ENCODE measurements at places on chromosomes 13 and 19.
A peak's percentile ranks its signal among the peaks of the same experiment; 100 is the strongest.

GRCh38 chr13:113902986-113903775 is 39.3 kb upstream of the GAS6 start:
- no peak for DNase-seq

DNA sequence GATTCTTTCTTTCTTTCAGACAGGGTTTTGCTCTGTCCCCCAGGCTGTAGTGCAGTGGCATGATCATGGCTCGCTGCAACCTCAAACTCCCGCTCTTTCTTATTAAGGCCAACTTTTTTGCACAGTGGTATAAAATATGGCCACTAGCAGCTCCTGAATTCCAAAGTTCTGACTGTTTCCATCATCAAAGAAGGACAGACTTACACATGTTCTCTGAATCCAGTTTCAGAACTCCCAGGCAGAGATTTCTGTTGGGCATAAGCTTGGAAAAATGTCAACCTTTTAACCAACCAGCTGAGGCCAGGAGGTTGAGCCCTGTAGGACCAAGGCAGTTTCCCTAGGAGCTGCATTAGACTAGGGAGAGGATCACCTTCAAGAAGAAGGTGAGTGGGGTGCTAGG is 184.1 kb downstream of the HS6ST3 start:
- DNase-seq, result no peak

DNA sequence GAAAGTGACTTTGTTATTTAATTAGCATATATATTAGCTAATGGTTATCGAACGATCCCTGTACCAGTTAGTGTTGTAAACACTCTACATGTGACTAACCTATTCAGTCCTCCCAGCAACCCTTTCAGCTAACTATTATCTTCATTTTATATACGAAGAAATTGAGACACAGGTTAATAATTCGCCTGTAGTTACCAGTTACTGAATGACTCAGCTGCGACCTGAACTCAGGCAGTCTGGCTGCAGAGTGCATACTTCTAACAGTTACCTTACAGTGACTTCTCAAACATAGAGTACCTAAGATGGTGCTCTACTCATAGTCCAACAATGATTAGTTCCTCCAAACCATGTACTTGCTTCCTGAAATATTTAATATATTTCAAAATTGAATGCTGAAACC is 117.7 kb downstream of the FNDC3A start:
- DNase-seq, result no peak

DNA sequence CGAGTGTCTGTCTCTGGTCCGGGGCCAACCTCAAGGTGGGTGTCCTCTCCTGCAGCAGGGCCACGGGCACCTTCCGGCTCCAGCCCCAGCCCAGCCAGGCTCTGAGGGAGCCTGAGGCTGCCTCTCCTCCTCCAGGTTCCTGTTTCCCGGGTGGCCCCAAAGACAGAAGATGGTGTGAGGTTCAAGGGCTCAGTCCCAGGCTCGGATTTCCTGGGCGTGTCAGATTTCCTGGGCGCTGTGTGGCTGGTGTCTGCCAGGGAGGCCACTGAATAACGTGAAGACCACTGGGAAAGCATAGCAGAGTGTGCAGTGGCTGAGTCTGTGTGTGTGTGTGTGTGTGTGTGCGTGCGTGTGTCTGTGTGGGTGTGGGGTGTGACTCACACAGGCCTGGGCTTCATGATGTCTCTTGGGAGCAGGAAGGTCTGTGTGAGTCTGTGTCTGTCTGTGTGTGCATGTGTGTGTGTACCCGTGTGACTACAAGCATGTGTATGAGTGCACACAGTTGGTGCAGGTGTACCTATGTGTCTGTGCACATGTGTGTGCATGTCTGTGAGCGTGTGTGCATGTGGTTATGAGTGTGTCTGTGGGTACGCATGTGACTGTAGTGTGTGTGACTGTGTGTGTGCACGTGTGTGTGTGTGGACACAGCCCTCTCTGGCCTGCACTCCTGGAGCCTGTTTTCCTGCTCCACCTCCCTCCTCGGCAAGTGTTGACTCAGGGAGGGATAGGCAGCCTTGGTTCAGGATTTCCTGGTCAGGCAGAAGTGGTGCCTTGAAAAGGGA is 28.3 kb downstream of the CEBPA start:
- DNase-seq, result peak; percentile 94

- no peak for DNase-seq
These were observed 18.6 kb downstream of the C13orf46 start for GRCh38 chr13:113955235-113955634.

- DNase-seq, result no peak
These were observed 1257.5 kb upstream of the ATXN8OS start for GRCh38 chr13:68850160-68850559.

GRCh38 chr19:38869836-38870607 is 8.1 kb downstream of the RINL start:
- DNase-seq, result peak; percentile 88

GRCh38 chr19:2609389-2610116 is 92.9 kb downstream of the GNG7 start:
- no peak for DNase-seq

DNA sequence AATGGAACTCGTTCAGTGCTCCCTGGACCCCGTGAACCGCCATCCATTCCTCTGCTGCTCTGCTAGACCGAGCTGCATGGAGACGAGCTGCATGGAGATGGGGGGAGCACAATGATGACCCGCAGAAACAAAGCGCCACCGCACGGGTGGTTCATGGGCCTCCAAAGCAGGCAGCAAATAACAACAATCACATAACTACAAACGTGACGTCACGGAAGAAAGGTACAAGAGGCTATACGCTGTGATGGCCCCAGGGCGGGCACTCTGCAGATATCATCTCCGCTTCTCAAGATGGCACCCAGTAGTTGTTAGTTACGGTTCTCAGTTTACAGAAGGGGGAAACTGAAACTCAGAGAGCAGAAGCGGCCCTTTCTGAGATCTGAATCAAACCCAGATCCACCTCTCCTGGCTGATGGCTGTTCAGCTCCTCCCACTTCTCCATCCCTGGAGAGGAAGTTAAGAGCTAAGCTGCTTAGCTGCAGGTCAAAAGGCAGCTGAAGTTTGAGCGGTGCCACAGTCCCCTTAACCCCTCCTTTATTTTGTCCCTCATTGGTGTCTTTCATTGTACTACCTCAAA is 1.7 kb downstream of the ATP13A1 start:
- peak; percentile 88 for DNase-seq

GRCh38 chr19:56367829-56368711 is 25.3 kb downstream of the ZNF582 start:
- peak; percentile 29 for DNase-seq

GRCh38 chr13:113646376-113646775 is 11.6 kb downstream of the ATP4B start:
- DNase-seq, result no peak

GRCh38 chr19:46783670-46784069 is 4.7 kb downstream of the SLC1A5 start:
- no peak for DNase-seq

DNA sequence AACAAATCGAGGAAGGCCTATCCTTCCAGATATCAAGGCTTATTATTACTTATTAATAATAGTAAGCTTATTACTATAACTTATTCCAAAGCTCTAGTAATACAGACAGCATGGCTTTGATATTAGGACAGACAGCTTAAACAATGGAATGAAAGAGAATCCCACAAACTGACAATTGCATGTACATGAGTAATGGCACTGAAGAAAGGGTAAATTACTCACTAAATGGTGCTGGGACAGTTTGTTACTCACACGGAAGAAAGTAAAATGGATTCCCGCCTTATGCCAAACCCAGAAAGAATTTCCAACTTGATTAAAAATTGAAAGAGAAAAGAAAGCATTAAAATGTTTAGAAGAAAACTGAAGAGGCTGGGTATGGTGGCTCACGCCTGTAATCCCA is 60.3 kb downstream of the MIPEP start:
- no peak for DNase-seq

- DNase-seq, result no peak
These were observed 181.5 kb downstream of the IRS2 start for GRCh38 chr13:109604894-109605293.

DNA sequence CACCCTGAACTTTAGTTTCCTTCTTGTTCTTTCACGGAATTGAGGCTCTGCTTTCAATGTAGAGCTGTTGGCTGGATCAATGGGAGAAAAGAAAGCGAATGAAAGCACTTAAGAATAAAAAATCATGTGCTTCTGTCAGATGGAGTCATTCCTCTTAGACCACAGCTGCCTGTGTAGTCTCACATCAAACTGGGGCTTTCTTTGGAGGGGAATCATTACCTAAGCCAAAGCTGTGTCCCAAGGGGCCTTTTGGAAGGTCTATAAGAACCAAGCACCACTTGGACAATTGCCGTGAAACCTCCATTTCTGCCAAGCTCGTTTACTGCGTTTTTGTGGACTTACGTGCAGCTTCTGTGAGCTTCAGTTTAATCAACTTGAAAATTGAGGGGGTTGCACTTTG is 44.2 kb upstream of the RNF113B start:
- no peak for DNase-seq

DNA sequence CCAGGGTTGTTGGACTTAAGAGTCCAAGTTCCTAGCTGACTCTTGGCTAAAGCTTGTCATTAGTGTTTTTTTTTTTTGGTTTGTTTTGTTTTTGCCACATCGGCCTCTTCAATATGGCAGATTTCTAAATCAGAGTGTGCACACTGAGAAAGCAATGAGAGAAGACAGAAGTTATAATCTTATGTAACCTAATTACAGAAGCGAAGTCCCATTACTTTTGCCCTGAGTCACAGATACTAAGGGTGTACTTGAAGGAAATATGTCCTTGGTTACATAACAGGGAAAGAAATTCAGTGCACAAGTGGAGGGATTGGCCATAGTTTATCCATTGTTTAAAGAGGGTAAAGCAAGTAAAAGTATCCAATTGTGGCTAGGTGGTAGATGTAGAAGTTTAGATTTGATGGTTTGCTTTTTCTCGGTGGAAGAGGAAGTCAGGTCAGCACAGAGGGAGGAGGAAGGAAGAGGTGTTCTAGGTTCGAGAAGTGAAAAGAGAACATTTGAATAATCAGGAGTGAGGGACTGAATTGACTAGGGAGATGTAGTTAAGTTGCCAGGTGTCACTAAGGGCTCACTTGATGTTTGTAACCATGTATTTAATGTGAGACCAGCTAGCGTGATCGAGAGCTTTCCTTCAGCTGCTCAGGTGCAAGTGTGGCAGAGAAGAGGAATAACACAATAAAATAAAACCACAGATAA is 12.2 kb downstream of the GTF2F2 start:
- peak; percentile 47 for DNase-seq

DNA sequence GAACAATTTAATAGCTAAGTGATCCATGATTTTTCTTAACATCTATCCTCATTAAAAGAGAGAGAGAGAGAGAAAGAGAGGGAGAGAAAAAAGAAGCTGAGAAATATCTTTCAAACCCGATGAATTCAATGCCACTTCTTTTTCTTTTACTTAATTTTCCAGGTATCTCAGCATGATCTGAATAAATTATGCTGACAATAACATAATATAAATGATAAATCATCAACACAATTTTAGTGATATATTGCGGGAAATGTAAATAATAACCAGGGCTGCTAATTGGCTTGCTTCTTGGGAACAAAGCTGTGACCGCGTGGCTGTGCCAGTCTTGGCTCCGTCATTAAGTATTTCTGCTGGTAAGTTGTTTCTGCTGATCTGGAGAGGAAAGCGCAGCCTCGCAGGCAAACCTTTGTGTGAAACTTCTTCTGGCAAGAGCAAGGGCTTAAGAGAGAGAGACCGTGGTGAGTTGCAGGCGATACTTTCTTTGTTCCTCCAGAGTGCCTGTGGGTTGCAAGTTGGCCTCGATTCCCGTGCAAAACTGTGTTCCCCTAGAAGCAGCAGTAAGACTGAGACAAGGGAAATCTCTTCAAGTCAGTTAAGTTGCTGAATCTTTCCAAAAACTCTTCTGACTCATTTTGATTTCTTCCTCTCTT is 489.1 kb upstream of the TSHZ3 start:
- DNase-seq, result no peak

DNA sequence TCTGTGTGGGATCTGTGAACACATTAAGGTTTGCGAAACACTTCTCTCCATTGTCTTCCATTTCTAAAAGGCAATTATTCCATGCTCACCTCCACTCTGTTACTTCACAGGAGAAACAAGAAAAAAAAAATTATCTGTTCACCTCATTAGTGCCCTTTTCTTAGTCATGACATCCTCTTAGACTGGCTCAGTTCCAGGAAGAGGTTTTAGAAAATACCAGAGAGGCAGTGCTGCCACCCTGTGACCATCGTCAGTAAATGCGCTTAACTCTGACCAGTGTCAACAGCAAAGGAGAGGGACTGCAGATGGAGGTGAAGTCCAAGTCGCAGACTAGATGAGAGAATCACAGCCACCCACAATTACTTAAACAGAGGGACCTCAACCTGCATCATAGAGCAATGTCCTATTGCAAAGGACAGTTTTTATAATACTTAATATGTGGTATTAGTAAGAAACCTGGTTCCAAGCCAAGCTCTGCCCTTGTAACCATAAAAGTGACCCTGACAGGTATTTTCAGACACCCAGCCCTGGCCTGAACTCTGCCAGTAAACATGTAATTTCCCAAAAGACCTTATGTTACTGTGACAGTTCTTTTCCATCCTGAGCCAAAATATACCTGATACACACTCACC is 19.4 kb downstream of the CEACAM21 start:
- peak; percentile 60 for DNase-seq

DNA sequence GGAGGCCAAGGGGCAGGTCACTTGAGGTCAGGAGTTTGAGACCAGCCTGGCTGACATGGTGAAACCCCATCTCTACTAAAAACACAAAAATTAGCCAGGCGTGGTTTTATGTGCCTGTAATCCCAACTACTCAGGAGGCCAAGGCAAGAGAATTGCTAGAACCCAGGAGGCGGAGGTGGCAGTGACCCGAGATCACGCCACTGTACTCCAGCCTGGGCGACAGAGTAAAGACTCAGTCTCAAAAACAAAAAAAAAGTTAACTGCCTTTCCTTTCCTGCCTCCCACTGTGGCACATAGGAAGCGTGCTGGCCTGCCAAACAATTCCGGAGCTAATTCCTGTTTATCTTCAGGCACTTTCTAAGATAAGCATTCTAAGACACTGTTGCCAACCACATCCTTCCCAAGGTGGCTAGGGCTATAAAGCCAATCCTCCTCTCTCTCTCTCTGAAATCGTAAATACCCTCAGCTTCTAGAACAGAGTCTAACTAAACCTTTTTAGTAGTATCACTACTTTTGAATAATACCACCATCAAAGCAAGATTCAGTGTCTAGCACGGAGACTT is 21.6 kb downstream of the SLC25A30 start:
- DNase-seq, result no peak

- DNase-seq, result no peak
These were observed 18.5 kb upstream of the POP4 start for GRCh38 chr19:29587518-29587986.

DNA sequence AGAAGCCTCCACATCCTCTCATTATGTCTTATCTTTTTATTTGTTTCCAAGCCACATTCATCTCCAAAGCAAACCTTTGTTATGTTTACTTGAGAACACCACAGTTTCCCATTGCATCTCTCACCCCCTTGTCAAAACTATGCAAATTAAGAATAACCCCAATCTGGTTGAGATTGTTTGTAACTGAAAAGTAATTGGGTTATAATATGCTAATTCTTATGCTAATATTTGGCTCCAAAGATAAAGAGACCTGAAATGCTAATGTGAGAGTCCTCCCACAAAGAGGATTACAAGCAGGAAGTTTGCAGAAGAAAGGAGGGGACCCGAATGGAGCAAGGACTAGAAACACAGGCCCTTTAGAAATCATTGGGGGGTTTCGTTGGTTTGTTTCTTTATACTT is 92.9 kb upstream of the UBL3 start:
- DNase-seq, result no peak

Data from HL-60 (cell line).